ENCODE measurements at places on chromosomes 4 and X.

GRCh38 chr4:152953514-152953913 is 17.4 kb downstream of the FHDC1 start:
- no peak for DNase-seq

GRCh38 chrX:20529711-20530110 is 263.0 kb upstream of the RPS6KA3 start:
- no peak for DNase-seq

DNA sequence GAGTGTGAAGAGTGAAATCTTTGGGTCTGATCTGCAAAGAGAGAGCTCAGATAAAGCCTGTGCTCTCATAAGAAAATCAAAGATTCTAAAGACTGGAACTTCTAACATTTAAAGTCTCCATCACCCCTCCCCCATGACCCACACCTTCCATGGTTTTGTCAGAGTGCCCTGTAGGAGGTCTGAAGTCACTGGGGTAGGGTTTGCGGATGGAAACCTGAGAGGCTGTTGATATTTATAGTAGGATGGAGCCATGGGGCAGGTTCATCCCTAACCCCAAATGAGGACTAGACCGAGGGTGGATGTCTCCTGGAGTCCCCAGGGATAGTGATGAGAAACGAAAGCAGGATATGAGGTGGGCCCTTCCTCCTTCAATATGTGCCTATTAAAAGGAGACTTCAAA is 28.4 kb upstream of the NLGN4X start:
- no peak for DNase-seq

- no peak for DNase-seq
Observed at GRCh38 chrX:94551831-94552230, 877.8 kb downstream of the FAM133A start.

Data from activated gamma-delta T cell treated with anti-CD3 and anti-CD28 coated beads, Interleukin-2, amount 50 U/mL, for 16 hours (primary cell).